Hematopoietic multipotent progenitor cell treated with erythropoietin and hydrocortisone succinate and interleukin-3 and kit ligand, for 8 days (in vitro differentiated cells): ENCODE measurements at places on chromosomes 2 and 18.

- DNase-seq = no peak
These were observed 53.7 kb downstream of the HS1BP3 start for GRCh38 chr2:20596973-20597859.

DNA sequence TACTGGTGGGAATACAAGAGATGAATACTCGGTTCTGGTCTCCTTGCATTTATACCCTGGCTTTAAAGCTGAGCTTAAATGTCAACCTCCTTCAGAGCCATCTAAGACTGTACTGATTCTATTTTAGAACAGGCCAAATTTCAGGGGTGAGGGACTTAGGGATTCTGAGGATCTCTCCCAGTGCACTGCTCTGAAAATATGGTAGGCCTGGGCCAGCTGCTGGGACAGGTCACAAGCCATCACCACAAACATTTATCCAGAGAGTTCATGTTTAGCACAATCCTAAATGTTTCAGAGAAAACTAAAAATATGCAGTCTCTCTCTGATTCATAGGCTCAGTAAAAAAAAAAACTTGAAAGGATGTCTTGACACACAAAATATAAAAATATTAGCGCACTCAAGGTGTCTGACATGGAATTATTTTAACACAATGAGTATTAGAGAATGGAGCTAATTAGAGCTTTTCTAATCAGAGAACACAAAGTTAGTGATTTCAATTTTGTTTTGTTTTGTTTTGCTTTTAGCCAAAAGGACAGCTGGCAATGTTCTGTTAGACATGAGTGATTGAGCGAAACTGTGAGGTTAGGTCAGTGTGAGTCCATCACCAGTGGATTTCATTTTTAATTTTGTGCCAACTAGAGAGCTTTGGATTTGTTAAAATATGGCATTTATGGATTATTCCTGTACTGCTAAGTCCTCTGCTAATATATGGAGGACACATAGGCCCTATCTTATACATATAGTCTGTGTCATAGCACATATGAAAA lies 38.8 kb downstream of the MFSD6 start:
- no peak for DNase-seq

GRCh38 chr2:190514676-190515075 lies 19.8 kb downstream of the NEMP2 start:
- no peak for DNase-seq

DNA sequence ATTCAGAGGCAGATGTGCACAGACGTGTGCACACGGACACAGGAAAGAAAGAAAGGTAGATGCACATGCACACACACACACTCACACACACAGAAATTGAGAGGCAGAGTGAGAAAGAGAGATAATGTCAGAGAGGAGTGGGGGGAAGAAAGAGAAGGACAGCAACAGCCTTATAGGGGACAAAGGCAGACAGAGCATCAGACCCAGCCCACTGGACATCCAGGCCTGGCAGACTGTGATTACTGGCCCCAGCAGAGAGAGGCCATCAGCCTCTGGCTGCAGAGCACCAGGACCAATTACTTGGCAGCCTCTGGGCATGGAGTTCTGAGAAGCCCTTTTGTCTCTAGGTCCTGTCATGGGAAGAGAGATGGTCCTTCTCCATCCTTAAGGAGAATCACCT lies 66.1 kb downstream of the C18orf54 start:
- DNase-seq = no peak

DNA sequence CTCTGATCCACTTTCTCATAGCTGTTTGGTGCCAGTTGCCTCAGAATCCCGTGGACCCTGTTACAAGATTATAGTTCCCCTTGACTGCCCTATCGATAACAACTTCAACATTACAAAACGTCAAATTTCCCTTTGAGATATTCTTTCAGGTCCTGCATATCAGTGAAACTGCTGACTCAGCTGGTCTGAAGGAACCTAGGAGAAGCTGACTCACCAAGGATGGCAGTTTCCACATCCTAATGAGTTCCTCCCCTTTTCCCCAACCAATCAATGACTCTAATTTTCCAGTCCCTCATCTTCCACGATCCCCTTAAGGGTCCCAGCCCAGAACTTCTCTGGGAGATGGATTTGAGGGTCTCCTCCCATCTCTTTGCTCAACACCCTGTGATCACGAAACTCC lies 27.6 kb upstream of the GNAL start:
- no peak for DNase-seq
